ENCODE measurements at places on chromosomes 12 and 14. TPM values are rescaled to one million over a fixed set of nuclear protein-coding genes. Genes with fewer than 3 reads are reported as not detected.

- peak; percentile 77 for DNase-seq
These were observed 8.8 kb downstream of the USP15 start for GRCh38 chr12:62268956-62269355.

GRCh38 chr12:88627501-88627900, 47.2 kb upstream of the KITLG start:
- DNase-seq = no peak

GRCh38 chr14:52873694-52874093, 77.2 kb downstream of the FERMT2 start:
- peak; percentile 79 for DNase-seq

- DNase-seq = no peak
These were observed 72.0 kb upstream of the RESF1 start for GRCh38 chr12:31887109-31887811.

DNA sequence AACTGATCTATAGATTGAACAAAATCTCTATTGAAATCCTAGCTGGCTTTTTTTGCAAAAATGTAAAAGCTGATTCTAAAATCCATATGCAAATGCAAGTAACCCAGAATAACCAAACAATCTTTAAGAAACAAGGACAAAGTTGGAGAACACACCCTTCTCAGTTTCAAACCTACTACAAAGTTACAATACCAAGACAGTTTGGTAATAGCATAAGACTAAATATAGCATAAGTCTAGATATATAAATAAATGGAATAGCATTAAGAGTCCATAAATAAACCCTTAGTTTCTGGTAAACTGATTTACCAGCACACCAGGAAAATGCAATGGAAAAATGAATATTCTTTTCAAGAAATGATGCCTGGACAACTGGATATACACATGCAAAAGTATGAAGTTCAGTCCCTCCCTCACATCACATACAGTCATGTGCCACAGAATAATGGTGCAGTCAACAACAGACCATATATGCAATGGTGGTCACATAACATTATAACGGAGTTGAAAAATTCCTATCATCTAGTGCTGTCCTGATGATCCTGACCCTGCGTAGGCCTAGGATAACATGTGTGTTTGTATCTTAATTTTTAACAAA, 94.5 kb upstream of the GRIN2B start:
- DNase-seq = no peak

- no peak for DNase-seq
These were observed 99.2 kb downstream of the GCH1 start for GRCh38 chr14:54803396-54803795.

DNA sequence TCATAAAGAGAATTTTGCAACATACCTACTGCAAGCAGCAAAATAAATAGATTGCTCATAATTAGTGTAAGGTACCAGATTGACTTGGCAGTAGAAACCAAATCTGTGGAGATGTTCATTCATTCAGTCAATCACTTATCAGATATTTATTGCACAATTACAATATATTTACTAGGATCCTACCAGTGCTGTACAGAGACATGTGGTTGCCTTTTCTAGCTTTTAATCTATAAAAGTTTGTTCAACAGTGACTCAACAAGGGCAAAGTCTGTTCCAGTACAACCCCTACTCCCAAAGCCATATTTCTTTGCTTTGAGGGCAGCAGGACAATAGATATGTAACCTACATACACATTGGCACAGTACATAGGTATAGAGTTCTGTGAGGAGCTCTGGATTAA, 27.3 kb downstream of the ABCD2 start:
- DNase-seq = no peak

- DNase-seq = no peak
These were observed 8.6 kb downstream of the SPTLC2 start for GRCh38 chr14:77607741-77608302.

DNA sequence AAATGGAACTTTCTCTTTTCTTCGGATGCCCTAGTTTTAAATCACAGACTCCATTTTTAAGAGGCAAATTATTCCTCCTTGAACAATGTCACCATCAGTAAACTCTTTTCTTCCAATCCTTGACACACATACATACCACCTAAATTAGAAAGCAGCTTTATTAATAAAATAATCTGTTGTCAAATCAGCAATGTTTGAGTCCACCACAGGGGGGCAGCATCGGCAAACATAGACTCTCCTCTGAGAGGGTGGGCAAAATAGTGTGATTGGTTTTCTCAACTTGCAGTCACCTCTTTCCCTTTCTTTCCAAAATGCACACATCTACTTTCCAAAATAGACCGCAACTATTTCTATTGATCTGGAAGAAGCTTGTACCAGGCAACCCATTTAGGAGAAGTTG, 438.4 kb upstream of the OR4E1 start:
- DNase-seq = peak; percentile 46

DNA sequence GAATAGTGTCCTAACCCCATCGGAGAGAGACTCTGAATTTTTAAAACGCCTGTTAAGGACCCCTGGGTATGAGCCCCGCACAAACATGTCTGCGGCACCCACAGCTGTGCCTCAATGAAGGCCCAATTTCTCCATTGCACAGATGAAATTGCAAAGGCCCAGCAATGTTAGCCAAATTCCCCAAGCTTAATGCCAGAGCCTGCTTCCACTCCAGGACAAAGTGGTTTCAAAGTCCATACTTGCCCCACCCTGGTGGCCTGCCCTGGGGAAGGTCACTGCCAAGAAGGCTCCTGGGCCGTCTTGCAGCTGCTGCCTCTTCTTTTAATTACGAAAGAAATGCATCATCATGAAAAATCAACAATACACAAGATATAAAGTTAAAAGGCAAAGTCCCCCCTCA, 1179.7 kb downstream of the VRK1 start:
- DNase-seq = peak; percentile 16

MSI1 gene
- total RNA-seq = not detected

ZNF891 gene
- 1.9 TPM for total RNA-seq

Measured in MCF 10A (cell line).